ENCODE measurements at places on chromosomes 6 and 20.

DNA sequence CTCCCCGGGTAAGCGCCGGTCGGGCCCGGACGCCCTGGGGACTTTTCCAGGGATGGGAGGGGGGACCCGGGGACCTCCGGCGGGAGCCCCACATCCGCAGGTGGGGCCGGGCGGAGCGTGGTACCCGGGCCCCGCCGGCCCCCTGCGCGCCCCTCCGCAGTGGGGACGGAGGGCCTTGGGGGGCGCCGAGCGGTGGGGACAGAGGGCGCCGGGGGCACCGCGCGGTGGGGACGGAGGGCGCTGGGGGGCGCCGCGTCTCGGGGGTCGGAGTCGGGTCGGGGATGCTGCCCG is 270 bp downstream of the PLEKHG1 start:
- no peak for DNase-seq

DNA sequence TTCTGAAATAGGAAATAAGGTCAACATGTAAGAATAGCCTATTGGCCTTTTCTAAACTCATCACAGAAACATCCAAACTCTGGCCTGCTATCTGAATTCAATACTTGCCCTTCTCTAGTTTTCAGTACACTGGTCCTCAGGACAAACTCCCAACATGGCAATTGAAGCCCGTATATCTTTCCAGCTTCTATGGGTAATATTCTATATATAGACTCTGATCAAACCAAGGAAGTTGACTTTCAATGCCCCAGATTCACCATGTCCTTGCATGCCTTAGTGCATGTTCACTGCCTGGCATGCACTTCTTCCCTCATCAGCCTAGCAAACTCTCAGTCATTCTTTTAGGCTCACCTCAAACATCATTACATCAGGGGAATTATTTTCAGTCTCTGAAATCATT is 73.2 kb downstream of the RSPO3 start:
- DNase-seq = no peak

DNA sequence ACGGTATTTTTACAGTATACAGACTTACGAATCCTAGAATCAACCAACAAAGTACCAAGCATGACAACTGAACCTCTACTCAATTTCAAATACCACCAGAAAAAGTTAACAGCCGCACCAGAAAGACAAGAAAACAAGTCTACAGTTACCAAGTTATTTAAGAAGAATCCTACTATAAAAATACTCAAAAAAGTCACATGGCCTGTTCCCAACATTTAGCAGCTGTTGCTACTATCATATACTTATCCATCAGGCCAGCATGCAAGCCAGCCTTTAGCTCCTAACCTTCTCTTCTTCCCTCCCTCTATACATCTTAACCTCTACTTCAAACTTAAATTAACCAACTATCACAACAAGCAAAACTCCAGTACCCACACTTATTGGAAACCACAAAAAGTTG is 1.9 kb downstream of the SYNCRIP start:
- no peak for DNase-seq

DNA sequence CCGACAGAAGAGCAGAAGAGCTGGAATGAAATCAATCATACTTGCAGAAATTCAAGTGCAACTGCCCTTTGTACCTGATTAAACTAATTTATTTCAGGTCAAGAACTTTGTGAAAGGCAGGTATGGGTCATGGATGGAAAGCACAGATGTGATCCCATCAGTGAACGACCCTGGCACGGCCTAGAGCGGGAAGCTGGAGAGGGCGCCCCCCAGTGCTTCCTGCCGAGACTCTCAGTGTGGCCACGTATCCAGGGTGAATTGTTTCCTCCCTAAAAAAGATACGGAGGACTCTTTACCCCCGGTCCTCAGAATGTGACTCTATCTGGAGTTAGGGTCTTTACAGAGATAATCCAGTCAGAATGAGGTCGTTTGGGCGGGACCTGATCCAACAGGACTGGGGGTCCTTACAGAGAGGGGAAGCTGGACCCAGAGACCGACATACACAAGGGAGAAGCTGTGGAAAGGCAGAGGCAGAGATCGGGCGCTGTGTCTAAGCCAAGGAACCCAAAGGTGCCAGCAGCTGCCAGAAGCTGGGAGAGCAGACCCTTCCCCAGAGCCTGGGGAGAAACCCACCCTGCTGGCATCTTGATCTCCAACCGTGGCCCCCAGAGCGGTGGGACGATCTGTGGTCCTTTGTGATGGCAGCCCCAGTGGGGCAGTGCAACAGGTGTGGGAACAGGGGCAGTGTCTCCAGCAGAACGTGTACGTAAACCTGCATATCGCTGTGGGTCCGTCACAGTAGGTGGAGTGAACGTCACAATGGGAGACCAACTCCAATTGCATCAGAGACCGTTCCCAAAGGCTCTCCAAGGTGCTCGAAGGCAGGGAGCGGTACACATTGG is 91.9 kb downstream of the TAF4 start:
- DNase-seq = no peak

DNA sequence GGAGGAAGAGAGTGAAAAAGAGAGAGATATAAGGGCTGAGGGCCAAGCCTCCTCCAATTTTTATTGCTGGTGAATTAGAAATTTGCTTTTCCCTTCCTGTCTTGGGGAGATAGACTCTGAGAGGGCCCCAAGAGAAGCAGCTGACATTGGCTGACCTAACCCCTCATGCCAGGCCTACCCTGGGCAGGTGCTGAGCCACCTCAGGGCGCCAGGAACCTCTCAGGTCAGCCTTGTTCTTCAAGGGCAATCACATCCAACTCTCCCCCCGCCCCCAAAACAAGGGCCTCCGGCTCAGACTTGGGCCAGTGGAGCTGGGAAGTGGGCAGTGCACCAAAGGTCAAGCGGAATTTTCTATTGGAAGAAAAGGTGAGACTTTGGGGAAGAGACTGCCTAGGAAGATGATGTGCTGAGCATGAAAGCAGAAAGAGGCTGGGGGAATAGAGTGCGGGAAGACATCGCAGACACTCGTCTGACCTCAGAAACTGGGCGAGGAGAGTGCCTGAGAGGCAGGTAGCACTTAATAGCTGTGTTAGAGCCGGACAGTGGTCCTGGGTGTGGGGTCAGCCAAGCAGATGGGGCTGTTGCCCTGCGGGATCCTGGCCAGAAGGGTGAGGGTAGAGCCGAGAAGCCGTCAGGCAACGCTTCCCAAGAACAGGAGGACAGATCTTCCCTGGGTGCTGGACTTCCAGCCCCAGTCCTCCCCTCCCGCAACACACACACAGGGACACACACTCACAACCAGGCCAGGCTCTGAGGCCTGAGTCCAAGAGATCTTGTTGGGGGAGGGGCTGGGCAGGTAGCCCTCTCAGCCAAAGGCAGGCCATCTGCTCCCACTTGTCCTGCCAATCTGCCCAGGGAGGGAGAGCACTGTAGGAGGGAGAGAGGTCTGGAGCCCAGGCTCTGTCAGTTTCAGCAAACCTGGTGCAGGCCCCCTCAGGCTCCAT is 3.7 kb upstream of the FASTKD5 start:
- no peak for DNase-seq

DNA sequence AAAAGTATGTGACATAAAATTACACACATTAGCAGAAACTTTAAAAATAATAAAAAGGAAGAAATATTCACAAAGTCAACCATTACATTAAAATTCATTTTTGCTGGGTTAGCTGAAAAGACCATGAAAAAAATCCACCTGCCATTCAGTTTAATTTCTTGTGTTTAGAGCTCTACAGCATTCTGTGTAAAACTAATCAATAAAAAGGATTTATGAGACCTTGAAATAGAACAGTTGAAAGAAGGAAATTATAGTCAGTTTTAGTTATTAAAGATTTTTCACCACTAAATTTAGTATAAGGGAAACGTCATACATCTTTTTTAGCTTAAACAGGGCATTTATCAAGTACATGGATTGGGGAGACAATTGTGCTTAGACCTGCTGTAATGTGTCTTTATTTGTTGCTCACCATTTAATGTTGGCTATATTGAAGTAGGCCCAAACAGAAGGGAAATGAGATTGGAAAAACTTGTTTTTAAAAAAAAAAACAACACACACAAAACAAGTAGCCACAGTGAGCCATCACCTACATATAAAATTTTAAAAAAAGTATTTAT is 438.7 kb upstream of the POU3F2 start:
- no peak for DNase-seq

GRCh38 chr6:25315194-25316177 is 36.3 kb downstream of the CARMIL1 start:
- no peak for DNase-seq

All from stimulated activated CD4-positive, alpha-beta T cell treated with anti-CD3 and anti-CD28 coated beads, Interleukin-15, amount 100 ng/mL, for 1 hour (primary cell).